ENCODE measurements at places on chromosomes 3 and 15. TPM values are rescaled to one million over a fixed set of nuclear protein-coding genes. Genes with fewer than 3 reads are reported as not detected.

Gene GOLGA6L7
- not detected for total RNA-seq

Gene KLHL6
- 5.9 TPM for total RNA-seq

Gene CFAP44
- total RNA-seq, result 2.6 TPM

Gene AMOTL2
- 70.4 TPM for total RNA-seq

Gene DISP2
- 0.18 TPM for total RNA-seq

Gene THRB
- 0.38 TPM for total RNA-seq

Gene SLC33A1
- 25.5 TPM for total RNA-seq

Gene BTLA
- total RNA-seq, result not detected

Measured in endothelial cell of coronary artery (primary cell).